ENCODE measurements at places on chromosomes 6 and 20. TPM values are rescaled to one million over a fixed set of nuclear protein-coding genes. Genes with fewer than 3 reads are reported as not detected.

The COL9A1 gene
- total RNA-seq = 0.34 TPM

The CCR6 gene
- not detected for total RNA-seq

The PDE7B gene
- 0.17 TPM for total RNA-seq

The LAMA4 gene
- total RNA-seq = 76.5 TPM

The SCAF8 gene
- 22.7 TPM for total RNA-seq

The PGC gene
- not detected for total RNA-seq

The OPRL1 gene
- total RNA-seq = 0.51 TPM

The TSBP1 gene
- total RNA-seq = not detected

The FOXP4 gene
- total RNA-seq = 3.0 TPM

The CLPSL1 gene
- not detected for total RNA-seq

The TRAPPC3L gene
- not detected for total RNA-seq

The TAGAP gene
- not detected for total RNA-seq

The PLCB1 gene
- 2.3 TPM for total RNA-seq

The LINC00237 gene
- total RNA-seq = not detected

The PAK1IP1 gene
- total RNA-seq = 103 TPM

The MYT1 gene
- total RNA-seq = not detected

The VSTM2L gene
- 6.9 TPM for total RNA-seq

The EYA4 gene
- total RNA-seq = 16.3 TPM

The SLCO4A1 gene
- 16.3 TPM for total RNA-seq

The KIAA1755 gene
- total RNA-seq = 0.30 TPM

The SLC22A16 gene
- not detected for total RNA-seq
